ENCODE measurements at places on chromosomes 12 and 14.

GRCh38 chr14:32413967-32414640 is 85.0 kb downstream of the AKAP6 start:
- DNase-seq: no peak

DNA sequence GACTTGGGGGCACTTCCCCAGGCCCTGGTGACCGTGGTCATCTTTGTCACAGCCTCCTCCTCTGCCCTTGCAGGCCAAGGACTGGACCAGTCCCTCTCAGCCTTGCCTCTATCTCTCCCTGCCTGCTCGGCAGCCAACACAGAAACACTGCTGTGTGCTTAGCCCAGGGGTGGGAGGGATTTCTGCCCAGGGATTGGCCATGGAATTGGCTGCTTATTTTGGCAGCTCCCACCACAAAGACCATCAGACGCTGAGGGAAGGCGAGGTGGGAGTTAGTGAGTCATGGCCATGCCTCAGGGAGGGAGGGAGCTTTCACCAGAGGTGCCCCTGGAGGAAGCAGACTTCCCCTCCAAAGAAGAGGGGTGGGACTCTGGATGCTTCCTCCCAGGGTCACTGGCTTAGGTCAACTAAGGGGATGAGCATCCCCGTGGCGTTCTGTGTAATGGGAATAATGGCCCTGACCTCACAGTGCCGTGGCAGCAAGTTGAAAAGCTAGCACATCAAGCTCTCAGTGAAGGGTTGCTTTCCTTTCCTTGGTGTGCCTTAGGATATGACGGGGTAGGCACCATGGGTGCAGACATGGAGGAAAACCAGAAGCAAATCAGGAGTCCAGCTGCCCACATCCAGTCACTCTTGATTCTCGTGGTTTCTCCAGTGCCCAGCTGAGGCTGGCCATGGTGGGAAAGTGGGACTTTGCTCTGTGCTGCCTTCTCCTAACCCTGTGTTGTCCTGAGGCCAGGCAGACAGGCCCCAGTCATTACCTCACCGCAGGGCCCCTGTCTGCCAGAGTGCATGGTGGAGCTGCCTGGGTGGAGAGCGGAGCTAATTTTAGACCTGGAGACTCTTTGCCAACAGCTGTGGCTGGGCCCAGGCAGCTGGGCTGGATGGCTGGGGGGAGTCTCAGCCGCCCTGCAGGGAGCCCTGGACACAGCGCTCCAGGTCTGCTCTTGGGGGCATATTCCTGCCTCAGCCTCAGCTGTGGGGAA is 21.4 kb downstream of the B4GALNT3 start:
- DNase-seq: no peak

- no peak for DNase-seq
Observed at GRCh38 chr14:72907886-72908285, 14.0 kb upstream of the DPF3 start.

GRCh38 chr14:55201219-55202101 is 10.1 kb upstream of the DLGAP5 start:
- DNase-seq: no peak

DNA sequence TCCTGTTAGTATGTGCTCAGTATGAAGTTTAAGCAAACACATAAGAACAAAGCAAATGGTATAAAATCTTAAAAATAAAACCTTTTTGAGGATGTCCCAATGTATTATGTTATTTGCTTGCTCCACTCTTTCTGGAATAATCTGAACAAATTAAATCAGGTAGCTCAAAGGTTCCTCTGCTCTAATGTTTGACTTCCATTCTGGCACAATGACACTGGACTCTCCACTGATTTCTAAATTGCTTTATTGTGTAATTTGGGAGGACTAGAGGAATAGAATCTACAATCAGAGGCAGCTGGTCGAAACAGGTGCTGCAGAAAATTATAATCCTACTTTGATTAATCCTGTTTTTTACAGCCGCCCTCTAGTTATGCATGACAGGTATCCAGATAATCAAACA is 523.7 kb upstream of the FOXG1 start:
- no peak for DNase-seq

DNA sequence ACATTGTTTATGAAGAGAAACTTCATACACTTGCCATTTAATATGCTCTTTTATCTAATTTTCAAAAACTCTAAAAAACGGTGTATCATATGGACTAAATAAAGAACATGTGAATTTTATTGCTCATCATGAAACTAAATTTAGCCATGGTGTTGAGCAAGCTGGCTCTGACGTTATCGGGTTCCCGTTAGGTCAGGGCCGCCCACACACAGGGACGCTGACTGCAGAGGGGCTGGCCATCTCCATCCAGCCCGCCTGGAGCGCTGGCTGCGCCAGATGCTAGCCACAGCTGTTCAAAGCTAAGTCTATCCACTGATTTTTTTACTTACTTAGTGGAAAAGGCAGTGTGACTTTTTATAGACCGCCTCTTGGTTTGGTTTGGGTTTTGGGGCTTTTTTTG is 36.5 kb upstream of the DYNC1H1 start:
- DNase-seq: no peak

DNA sequence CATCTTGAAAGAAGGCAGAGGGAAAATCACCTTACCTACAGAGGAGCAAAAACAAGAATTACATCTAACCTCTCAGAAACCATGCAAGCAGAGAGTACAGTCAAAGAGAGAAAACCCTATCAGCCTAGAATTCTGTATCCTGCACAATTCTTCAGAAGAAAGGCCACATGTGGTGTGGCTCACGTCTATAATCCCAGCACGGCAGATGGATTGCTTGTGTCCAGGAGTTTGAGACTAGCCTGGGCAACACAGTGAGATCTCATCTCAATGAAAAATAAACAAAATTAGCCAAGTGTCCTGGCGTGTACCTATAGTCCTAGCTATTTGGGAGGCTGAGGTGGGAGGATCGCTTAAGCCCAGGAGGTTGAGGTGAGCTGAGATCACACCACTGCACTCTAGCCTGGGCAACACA is 48.2 kb downstream of the ATF7 start:
- peak; percentile 54 for DNase-seq

DNA sequence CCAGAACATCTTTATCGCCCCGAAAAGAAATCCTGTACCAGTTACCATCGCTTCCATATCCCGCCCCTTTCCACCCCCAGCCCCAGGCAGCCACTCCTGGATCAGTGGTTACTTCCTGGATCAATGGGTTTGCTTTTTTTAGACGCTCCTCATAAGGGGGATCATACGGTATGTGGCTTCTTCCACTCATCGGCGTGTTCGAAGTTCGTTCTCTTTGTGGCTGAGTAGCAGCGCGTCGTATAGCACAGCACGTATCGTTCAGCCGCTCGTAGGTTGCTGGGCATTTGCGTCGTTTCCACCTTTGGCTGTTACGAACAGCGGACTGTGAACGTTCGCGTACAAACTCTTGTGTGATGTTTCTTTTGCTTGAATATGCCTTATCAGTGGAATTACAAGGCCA is 1.8 kb downstream of the NOC4L start:
- no peak for DNase-seq

GRCh38 chr14:61074852-61075251 is 93.8 kb downstream of the SLC38A6 start:
- no peak for DNase-seq

DNA sequence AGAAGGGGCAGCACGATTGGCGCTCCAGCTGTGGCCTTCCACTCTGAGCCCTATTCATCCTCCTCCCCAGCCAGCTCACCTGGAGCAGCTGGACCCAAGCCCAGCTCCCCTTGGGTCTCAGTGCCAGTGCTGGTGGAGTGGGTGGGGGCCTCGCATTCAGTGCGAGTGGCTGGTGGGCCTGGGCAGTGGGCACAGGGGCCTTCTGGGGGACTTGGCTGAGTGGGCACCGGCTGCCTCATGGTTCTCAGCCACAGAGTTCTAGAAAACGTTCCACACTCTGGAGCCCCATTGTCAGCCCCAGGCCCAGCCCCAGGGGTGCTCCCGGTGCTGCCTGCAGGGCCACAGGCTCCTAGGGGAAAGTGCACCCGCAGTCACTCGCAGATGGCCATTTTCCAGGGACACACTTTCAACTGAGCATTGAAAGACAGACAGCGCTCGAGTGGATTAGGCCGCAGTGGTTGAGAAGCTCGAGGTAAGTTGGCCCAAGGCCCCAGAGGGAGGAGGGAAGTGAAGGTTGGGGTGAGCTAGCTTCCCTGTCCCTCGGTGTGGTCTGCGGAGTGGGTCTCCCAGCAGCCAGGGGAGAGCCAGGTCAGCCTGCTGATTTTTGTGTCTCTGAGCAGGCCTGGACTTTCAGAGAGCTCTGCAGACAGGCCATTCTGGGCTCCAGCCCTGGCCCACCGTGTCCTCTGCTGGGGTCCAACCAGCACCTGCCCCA is 3.8 kb downstream of the CLBA1 start:
- no peak for DNase-seq

GRCh38 chr14:21993070-21993469 is 319.5 kb upstream of the OR4E1 start:
- no peak for DNase-seq

DNA sequence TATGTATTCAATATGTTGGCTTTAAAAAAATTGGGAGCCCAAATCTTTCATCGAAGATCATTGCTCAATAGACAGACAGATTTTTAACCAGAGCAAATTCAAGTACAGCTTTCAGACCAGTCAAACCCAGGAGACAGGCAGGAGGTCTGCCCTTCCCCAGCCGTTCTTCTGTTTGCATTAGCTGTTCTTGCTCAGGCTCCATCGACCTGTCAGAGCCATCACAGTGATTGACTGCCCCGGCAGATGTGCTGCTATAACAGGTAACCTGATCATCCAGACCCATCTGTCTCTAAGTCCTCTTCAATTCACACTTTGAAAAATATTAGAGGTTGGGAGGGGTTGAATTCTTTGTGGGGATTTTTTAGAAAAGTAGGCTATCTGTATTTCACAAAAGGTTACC is 453.5 kb downstream of the FOXG1 start:
- DNase-seq: no peak

DNA sequence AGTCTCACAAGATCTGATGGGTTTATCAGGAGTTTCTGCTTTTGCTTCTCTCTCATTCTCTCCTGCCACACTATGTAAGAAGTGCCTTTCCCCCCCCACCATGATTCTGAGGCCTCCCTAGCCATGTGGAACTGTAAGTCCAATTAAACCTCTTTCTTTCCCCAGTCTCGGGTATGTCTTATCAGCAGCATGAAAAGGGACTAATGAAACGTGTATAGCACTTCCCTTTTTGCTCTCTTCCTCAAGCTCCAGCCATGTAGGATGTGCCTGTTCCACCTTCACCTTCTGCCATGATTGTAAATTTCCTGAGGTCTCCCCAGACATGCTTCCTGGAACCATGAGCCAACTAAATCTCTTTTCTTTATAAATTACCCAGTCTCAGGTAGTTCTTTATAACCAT is 7.0 kb upstream of the CRACR2A start:
- DNase-seq: no peak

- DNase-seq: peak; percentile 18
Observed at GRCh38 chr12:3313675-3314663, 177.0 kb upstream of the PRMT8 start.

DNA sequence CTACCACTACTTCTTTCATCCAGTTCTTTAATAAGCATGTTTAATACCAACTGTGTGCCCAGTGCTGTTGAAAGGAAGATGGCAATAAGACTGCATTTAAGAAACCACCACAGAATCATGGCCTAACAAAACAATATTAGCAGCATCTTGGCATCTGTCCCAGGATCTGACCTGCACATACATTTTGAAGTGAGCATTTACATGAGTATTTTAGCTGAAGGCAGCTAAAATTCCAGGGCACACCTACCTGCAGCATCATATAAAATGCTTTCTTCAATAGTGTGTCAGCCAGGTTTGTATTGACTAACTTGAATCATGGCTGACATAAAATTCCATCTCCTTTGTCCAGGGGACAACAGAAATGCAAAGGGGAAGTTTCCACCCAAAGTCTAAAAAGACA is 65.0 kb upstream of the ARHGAP5 start:
- no peak for DNase-seq

- no peak for DNase-seq
Observed at GRCh38 chr14:51318813-51319597, 79.0 kb downstream of the TMX1 start.

GRCh38 chr14:90567191-90567590 is 170.4 kb downstream of the CALM1 start:
- DNase-seq: no peak

DNA sequence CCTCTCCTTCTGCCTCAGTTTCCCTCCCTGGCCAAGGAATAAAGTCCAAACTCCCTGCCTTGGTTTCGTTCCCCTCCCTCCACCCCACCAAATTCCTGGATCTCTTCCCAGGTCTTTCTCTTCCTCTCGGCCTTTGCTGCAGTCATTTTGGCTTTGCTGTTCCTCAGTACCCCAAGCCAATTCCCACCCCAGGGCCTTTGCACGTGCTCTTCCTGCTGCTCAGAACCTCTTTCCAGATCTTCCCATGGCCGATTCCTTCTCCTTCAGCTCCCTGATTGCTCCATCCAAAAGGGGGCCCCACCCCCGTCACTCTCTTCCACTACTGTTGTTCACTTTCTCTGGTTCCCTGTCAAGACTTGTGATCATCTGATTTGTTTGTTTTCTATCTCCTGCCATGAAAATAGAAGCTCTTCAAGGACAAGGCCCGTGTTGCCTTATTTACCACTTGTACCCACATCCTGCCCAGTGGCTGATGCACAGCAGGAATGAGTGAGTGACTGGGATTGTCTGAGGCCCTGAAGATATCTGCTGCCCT is 3.1 kb downstream of the HNF1A start:
- no peak for DNase-seq

DNA sequence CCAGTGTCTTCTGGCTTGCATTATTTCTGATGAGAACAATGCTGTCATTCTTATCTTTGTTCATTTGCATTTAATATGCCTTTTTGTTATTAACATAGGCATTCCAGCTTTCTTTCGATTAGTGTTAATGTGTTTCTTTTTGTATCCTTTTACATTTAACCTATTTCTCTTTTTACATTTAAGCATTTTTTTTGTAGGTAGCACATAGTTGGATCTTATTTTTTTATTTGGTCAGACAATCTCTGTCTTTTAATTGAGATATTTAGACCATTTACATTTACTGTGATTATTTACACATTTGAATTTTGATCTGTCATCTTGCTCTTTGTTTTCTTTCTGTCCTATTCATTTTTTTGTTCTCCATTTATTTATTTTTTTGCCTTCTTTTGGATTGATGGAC is 14.5 kb upstream of the KIF26A start:
- DNase-seq: no peak

- DNase-seq: no peak
Observed at GRCh38 chr14:105199093-105199492, 18.0 kb upstream of the NUDT14 start.

DNA sequence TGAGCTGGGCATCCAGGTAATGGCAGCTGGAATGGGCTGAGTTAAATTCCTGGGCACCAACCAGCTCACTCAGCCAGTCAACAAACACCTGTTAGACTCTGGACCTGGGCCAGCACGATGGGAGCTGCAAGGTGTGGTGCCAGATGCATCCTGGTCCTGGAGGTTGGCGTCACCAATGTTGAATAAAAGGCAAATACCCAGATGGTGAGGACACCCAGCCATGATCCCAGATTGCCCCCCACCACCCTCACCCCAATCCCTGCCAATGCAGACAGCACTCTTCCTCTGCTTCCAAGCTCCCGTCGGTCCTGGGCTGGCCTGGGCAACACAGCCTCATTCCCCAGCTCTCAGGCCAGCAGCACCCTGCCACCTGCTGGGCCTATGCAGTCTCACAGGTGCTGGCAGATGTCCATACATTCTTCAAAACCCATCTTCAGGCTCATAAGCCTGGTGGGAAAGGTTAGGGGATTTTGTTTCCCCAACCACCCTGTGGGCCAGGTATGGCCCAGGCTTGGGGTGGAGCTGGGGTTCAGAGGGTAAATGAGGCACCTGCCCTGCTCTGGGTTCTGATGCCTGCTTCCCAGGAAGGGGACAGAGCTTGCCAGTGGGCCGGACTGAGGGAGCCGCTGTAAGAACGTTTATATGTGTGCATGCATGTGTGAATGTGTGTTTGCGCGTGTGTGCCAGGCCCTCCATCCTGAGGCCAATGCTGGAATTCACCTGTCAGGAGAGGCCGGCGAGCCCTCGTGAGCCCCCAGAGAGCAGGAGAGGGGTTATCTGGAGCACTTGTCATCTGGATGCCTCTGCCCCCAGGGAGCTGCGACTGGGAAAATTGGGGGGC is 58.0 kb downstream of the LGMN start:
- no peak for DNase-seq
